ENCODE measurements at places on chromosomes 6 and 20.

DNA sequence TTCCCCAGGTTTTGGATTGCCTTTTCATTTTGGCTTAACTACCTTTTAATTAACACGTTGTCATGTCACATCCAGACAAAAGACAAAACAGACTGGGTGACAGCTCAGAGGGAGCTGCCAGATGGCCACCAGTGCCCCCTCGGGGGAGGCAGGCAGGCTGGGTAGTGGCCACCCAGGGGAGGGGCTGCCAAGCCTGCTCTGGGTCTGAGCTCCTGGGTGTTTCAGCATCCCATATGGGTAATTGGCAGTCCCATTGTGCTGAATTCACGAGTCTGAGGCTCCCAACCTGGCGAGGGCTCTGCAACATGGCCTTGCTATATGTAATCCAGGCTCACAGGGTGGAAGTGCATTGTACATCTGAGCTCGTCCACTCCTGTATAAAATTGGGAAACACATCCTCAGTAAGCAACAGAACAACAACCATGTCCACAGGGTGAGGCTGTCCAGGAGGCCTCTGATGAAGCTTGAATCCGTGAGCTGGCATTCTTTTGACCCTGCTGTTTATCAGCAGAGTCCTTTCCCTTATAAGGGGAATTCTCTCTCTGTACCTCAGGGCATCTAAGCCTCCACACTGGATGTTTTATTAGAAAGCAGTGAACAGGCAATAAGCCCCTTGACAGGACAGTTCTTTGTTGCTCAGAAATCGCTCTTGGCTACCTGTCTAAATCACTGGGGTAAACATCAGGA, 111.7 kb upstream of the SLC22A23 start:
- DNase-seq, result no peak

DNA sequence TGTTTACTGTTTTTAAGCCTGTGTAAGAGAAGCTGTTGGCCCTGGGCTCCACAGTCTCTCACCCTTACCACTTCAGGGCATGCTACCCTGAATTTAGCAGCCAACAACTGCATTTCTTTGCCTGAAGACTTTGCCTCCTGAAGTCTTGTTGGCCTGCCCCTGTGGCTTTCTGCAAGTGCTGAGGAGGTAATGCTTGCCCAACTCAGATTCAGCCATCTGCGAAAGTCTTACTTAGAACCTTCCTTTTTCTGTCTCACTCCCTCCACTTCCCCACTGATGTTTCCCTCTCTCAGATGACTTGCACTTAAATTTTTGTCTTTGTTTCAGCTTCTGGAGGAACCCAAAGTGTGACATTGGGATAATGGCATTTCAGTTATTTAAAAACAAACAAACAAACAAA, 11.8 kb upstream of the IBTK start:
- no peak for DNase-seq

- peak; percentile 0 for DNase-seq
Measured at GRCh38 chr20:13995841-13996240, 525 bp downstream of the MACROD2 start.

DNA sequence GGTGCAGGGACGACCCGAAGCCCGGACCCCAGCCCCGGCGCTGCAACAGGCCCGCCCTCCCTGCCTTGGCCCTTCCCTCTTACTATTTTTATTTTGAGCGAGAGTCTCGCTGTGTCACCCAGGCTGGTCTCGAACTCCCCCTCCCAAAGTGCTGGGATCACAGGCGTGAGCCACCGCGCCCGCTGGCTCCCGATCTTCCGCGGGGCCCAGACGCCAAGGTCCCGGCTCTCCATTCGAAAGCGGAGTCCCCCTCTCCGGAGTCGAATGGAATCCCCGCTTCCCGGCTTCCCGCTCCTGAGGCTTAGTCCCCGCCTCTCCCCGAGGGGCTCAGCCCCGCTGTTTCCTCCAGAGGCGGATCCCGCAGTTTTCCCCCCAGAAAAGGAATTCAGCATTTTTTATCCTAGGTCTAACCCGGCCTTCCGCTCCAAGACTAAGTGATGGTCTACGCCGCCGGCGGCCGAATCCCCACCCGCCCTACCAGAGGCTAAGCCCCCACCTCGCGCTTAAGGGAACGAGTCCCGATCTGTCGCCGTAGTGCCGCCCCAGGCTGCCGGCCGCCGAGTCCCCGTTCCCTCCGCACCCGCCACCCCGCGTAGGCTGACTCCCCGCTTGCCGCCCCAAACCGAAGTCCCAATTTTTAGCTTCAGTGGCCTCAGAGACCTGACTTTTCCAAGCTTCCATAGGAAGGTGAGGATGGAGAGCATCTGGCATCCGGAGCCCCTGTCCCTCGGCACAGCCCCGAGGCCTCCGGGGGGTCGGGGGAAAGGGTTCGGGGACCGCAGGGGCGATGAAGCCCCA, 11.5 kb upstream of the TMC2 start:
- DNase-seq, result peak; percentile 40

- peak; percentile 66 for DNase-seq
Measured at GRCh38 chr6:41940759-41941279, 789 bp downstream of the CCND3 start.

All from stimulated activated CD4-positive, alpha-beta T cell treated with anti-CD3 and anti-CD28 coated beads, Interleukin-2, amount 100 ng/mL, for 24 hours (primary cell).